ENCODE measurements at places on chromosomes 1 and 21.

DNA sequence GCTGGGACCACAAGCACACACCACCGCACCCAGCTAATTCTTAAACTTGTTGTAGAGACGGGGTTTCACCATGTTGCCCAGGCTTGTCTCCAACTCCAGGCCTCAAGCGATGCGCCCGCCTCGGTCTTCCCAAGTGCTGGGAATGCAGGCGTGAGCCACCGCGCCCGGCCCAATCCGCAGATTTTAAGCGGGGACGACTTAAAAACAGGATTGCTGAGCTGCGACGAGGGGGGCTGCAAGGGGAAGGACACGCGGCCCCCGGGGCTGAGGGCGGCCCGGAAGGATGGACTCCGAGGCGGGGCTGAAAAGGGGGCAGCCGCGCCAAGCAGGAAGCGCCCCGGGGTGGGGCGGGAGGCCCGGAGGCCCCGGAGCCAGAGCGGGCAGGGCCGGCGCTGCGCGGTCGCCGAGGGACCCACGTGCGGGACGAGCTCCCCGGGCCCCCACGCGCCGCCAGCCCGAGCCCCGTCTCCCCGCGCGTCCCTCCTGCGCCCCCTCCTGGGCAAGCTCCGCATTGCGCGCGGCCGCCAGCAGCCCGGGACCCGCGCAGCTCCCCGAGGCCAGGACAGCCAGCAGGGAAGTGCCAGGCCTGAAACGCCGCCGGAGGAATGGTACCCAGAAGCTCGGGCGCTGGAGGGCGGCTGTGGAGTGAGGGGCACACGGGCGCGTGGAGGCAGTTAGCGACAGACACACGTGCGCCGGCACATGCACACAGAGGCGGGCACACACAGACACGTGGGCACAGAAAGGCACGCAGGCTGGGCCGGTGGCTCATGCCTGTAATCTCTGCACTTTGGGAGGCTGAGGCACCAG, 5.5 kb upstream of the PRKCZ start:
- peak; percentile 27 for DNase-seq

GRCh38 chr1:117838911-117839310, 90.5 kb downstream of the GDAP2 start:
- no peak for DNase-seq

DNA sequence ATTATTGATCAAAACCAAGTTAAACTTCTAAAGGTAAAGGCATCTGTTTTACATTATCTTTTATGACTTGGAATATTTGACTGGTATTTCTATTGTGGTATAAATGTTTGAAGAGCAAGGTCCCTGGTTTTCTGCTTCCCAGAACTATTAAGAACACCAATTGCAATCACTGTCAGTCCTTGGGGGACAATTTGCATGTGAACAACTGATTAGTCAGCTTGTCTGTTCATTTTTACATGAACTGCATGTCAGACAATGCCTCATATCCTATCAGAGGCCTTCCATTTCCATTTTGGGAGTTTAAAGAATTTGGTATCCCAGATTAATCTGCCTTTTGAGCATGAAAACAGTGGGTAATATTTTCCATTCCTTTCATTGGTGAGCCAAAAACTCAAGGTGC, 654.9 kb upstream of the USP24 start:
- DNase-seq = no peak

GRCh38 chr1:174165471-174166137, 6.3 kb downstream of the RABGAP1L start:
- DNase-seq = no peak

DNA sequence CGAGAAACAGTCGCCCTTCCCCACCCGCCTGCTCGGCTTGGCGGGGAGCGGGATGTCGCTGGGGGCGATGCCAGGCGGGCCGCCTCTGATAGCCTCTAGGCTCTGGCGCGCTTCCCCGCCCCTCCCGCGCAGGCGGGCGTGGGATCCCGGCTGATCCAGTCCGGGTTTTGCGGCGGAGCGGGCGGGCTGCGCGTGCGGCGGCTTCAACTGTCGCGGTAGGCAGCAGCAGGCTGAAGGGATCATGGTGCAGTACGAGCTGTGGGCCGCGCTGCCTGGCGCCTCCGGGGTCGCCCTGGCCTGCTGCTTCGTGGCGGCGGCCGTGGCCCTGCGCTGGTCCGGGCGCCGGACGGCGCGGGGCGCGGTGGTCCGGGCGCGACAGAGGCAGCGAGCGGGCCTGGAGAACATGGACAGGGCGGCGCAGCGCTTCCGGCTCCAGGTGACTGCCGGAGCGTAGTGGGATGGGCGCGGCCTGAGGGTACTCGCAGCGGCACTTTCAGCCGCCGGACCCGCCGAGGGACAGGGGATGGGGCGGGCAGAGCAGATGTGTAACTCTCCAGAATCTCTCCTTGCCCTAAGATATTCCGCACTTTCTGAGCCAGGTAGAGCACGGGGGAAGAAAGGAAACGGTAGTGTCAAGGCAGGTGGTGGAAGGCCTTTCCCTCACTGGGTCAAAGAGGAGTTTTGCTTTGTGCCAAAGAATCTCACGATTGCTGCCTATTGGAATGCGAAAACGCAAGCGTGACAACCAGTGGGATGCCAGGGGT, at the start of gene FAAH:
FAAH (plus strand) TSS at position 210 of the 764 bp plus-strand sequence; CDS start at position 242, 32 bp downstream.
- peak; percentile 65 for DNase-seq

DNA sequence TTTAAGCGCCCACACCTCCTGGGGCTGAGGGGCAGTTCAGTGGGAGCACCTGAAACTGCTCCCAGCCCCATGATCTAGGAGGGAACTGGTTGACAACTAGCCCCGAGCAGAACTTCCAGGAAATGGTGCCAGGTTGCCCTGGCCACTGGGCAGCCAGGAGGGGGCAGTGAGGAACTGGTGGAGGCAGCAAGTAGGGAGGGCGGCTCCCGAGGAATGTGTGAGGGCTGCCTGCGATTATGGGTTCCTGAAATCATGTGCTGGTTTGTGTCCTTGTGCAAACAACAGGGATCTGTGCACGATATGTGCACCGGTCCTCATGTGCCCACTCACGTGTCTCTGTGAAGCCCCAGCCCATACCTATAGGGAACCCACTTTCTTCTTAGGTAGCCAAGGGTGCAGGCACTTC, 9.9 kb downstream of the GPR3 start:
- no peak for DNase-seq

DNA sequence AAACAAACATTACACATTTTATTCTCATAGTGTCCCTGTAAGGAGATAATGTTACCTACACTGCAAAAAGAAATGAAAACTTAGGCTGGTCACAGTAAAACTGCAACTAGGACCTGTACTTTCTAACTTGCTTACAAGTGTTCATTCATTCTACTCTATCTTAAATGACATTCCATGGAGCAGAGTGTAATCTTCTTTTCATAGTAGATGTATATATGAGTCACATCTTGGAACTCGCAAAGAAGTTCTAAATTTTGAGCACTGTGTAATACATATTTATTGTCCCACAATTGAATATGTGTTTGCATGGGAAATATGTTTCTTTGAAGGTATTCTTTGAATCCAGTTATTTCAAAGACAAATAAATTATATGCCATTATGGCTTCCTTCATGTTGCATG, 1258.5 kb upstream of the ADGRL2 start:
- DNase-seq = no peak

DNA sequence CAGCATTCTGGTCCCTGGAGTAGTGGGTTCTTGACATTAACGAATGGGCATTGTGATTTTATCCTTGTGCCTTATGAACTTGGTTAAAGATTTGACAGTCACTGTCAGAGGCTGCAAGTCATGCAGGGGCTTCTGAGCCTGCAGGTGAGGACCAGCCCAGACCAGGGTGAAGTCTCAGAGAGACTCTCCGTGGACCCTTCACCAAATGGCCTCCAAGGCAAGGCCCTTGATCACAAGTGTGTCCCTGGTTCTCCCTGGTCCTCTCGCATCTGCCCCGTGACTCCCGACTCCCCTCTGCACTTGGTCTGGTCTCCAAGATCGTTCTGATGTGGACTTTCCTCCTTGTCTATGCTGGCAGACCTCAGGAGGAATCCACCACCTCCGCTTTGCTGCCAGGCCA, 476.5 kb upstream of the VAMP3 start:
- no peak for DNase-seq

GRCh38 chr1:110130113-110130591, 17.9 kb downstream of the UBL4B start:
- DNase-seq = no peak

GRCh38 chr1:185348985-185349384, 31.9 kb upstream of the IVNS1ABP start:
- no peak for DNase-seq

- DNase-seq = no peak
Observed at GRCh38 chr1:9128166-9128519, 759 bp downstream of the GPR157 start.

- DNase-seq = peak; percentile 49
Observed at GRCh38 chr1:72000809-72001208, 281.5 kb downstream of the NEGR1 start.

Measured in DMS79 treated with DMSO at 0.1 percent for 48 hours (cell line).